Naive B cell (primary cell): ENCODE measurements at places on chromosomes 3 and 15. TPM values are rescaled to one million over a fixed set of nuclear protein-coding genes. Genes with fewer than 3 reads are reported as not detected.

SAMD7 gene
- not detected for polyA plus RNA-seq

SLC6A11 gene
- not detected for polyA plus RNA-seq

DAZL gene
- polyA plus RNA-seq = 1.3 TPM

ACTRT3 gene
- 0.59 TPM for polyA plus RNA-seq

ARHGEF26 gene
- polyA plus RNA-seq = 0.11 TPM

SENP8 gene
- 0.84 TPM for polyA plus RNA-seq

LAMB2 gene
- polyA plus RNA-seq = not detected

GOLGA8N gene
- polyA plus RNA-seq = 0.13 TPM

IQCH gene
- polyA plus RNA-seq = not detected

CD200 gene
- 144 TPM for polyA plus RNA-seq

MESP2 gene
- polyA plus RNA-seq = not detected

ACKR4 gene
- not detected for polyA plus RNA-seq

SPATA12 gene
- not detected for polyA plus RNA-seq

GNAT1 gene
- not detected for polyA plus RNA-seq

GRAMD2A gene
- not detected for polyA plus RNA-seq

HLTF gene
- 22.5 TPM for polyA plus RNA-seq

CCK gene
- not detected for polyA plus RNA-seq
